ENCODE measurements at places on chromosomes 1 and 21. TPM values are rescaled to one million over a fixed set of nuclear protein-coding genes. Genes with fewer than 3 reads are reported as not detected.

Gene GUK1
- total RNA-seq = 147 TPM

GRCh38 chr1:66434096-66434495 is 99.9 kb upstream of the SGIP1 start:
- H3K36me3 ChIP-seq = no peaks in the 10 kb centered on the region
- no peak for DNase-seq
- no peak overlapping the region for H3K4me3 ChIP-seq
- H3K27ac ChIP-seq = no peak overlapping the region

GRCh38 chr1:167239257-167239656 is 18.6 kb downstream of the POU2F1 start:
- H3K27me3 ChIP-seq = no peaks in the 10 kb centered on the region
- H3K36me3 ChIP-seq = no peaks in the 10 kb centered on the region
- H3K27ac ChIP-seq = no peak overlapping the region

Gene NPHS2
- total RNA-seq = not detected

- H3K4me3 ChIP-seq = no peak overlapping the region
- peaks cover 9% of the 10 kb centered on the region for H3K36me3 ChIP-seq
- H3K27ac ChIP-seq = no peak overlapping the region
- DNase-seq = peak; percentile 35
- H3K27me3 ChIP-seq = no peaks in the 10 kb centered on the region
Measured at GRCh38 chr1:231357831-231358354, 19.8 kb downstream of the SPRTN start.

Gene SMPDL3B
- 0.37 TPM for total RNA-seq

Gene HPCA
- not detected for total RNA-seq

GRCh38 chr1:228062812-228063211 is 19.7 kb upstream of the ARF1 start:
- H3K27me3 ChIP-seq = peaks cover 9% of the 10 kb centered on the region
- H3K27ac ChIP-seq = no peak overlapping the region
- H3K36me3 ChIP-seq = no peaks in the 10 kb centered on the region
- no peak for DNase-seq

- no peaks in the 10 kb centered on the region for H3K27me3 ChIP-seq
- H3K27ac ChIP-seq = no peak overlapping the region
- H3K4me1 ChIP-seq = peaks cover 2% of the 10 kb centered on the region
- H3K36me3 ChIP-seq = no peaks in the 10 kb centered on the region
- H3K4me3 ChIP-seq = no peak overlapping the region
Measured at GRCh38 chr1:15678578-15678977, 5.5 kb upstream of the PLEKHM2 start.

GRCh38 chr1:76770979-76771378 is 96.3 kb upstream of the ST6GALNAC5 start:
- H3K4me3 ChIP-seq = no peak overlapping the region
- H3K27me3 ChIP-seq = no peaks in the 10 kb centered on the region
- no peak overlapping the region for H3K27ac ChIP-seq
- no peaks in the 10 kb centered on the region for H3K36me3 ChIP-seq

DNA sequence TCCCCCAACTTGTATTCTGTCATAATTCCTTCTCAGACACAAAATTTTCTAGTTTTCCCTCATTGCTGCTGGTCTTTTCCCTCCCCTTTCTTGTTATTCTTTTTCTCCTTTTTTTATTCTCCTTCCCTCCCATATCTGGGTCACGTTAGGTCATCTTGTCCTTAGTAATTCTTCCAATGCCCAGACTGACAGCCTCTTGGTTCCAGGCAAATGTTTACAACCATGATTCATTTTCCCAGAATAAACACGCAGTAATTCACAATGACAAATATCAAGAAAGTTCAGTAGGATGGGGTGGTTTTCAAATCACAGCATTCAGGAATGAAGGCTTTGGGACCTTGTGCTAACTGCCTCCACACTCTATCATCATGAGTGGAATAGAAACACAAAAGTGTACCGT is 25.2 kb downstream of the NHLH2 start:
- no peaks in the 10 kb centered on the region for H3K4me1 ChIP-seq
- no peak overlapping the region for H3K27ac ChIP-seq
- DNase-seq = no peak
- no peaks in the 10 kb centered on the region for H3K27me3 ChIP-seq
- H3K4me3 ChIP-seq = no peak overlapping the region
